Activated T-cell treated with anti-CD3 and anti-CD28 coated beads for 48 hours (primary cell): ENCODE measurements at places on chromosomes 11 and 22.

GRCh38 chr11:121886996-121887395 lies 229.0 kb downstream of the BLID start:
- DNase-seq = no peak

DNA sequence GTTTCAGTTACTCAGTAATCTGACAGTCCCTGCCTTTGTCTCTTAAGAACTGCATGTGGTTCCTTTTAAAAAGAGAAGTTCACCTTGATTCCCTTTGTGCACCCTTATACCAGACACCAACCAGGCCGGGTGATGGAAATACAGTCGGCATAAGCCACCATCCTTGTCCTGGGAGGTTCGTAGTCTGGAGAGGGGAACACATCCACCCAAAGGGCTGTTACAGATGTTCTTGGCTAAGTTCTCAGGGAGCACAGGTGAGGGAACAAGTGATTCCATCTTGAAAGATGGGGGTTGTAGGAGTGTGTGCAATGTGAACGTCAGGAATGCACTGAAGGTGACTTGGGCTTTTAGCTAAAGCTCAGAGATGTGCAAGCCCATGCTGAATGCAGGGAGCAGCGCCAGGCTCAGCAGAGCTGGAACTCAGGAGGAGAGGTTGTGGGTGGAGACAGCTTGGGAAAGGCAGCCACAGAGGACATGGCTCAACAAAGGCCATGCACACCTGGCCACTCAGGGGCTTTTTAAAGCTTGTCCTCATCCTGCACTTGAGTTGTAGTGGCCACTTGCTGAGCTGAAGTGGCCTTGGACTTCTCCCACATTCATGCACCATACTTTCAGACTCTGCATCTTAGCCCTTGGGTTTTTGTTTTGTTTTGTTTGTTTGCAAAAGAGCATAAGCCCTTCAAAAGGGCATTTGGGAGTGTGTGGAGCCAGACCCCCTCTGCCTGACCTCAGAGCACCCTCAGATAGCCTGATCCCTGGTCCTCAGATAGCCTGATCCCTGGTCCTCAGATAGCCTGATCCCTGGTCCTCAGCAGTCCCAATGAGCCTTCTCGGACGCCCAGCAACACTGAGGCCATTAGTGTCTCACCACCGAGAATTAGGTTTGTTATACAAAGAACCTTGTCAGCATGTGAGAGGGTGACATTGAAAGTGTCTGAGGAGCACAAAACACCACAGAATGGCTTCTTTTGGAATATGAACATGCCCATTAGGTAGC lies 12.7 kb upstream of the TMA7B start:
- no peak for DNase-seq

- DNase-seq = no peak
These were observed 583.7 kb downstream of the NTM start for GRCh38 chr11:131954146-131954545.

DNA sequence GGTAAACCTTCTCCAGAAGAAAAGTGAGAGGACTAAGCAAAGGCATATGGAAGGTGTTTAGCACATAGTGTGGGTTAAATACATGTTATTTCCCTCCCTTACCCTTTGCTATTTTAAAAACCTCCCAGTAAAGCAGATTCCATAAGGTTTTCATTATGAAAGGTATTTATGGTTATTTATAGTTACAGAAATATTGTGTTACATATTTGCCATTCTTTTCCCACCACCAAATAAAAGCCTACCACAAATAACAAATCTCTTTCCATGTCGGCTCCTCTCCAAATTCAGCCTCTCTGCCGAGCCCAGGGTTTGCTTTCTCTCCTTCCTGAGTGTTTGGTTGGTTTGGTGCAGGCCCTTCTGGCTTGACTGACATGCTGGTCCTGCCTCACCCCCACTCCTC lies 64.4 kb downstream of the INSC start:
- no peak for DNase-seq

GRCh38 chr11:69005631-69006368 lies 7.2 kb downstream of the MRGPRF start:
- DNase-seq = no peak

- no peak for DNase-seq
These were observed 60.4 kb downstream of the BCL2L13 start for GRCh38 chr22:17698948-17699347.

DNA sequence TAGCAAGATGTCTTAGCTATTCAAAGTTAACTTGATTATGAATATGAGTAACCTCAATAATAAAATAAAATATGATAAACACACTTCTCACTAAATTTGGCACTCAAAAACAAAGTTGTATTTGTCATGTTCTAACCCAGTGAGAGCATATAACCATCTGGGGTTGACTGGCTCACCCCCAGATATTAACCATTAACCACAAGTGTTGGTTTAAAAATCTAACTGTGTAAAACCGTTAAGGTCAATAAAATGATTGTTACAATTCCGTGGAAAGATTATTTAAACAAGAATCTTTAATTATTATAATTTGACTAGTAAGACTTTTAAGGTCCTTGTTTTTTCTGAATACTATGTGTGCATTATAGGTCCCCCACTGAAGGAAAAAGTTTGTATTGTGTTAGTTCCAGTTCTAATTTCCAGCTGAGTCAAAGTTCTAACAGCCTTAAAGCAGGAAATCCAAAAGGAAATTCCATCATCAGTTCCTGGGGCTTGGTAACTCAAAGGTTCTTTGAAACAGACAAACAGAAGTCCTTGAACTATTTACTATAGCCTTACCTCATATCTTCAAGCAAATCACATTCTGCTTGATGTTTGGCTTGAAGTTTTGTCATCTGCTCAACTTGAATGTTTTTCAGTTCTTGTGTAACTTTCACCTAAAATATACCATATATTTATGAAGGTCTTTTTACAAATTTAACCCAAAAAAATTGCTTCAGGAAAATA lies 2.5 kb downstream of the FCHSD2 start:
- no peak for DNase-seq

GRCh38 chr11:118435290-118435892 lies 901 bp upstream of the KMT2A start:
- peak; percentile 61 for DNase-seq

- DNase-seq = no peak
These were observed 113.6 kb downstream of the BARX2 start for GRCh38 chr11:129489249-129489648.

- no peak for DNase-seq
These were observed 123.0 kb downstream of the TRIM44 start for GRCh38 chr11:35785287-35786167.

GRCh38 chr11:68978931-68979594 lies 1.7 kb downstream of the MRGPRD start:
- DNase-seq = no peak

GRCh38 chr11:108117746-108118371 lies 3.5 kb upstream of the ACAT1 start:
- DNase-seq = no peak

GRCh38 chr11:115653076-115653475 lies 148.9 kb upstream of the CADM1 start:
- DNase-seq = no peak

GRCh38 chr22:21887841-21888240 lies 20.4 kb upstream of the MAPK1 start:
- DNase-seq = no peak

GRCh38 chr11:45473341-45473895 lies 187.3 kb upstream of the SYT13 start:
- DNase-seq = no peak

- no peak for DNase-seq
These were observed 122.7 kb downstream of the DBX1 start for GRCh38 chr11:20037396-20038153.

DNA sequence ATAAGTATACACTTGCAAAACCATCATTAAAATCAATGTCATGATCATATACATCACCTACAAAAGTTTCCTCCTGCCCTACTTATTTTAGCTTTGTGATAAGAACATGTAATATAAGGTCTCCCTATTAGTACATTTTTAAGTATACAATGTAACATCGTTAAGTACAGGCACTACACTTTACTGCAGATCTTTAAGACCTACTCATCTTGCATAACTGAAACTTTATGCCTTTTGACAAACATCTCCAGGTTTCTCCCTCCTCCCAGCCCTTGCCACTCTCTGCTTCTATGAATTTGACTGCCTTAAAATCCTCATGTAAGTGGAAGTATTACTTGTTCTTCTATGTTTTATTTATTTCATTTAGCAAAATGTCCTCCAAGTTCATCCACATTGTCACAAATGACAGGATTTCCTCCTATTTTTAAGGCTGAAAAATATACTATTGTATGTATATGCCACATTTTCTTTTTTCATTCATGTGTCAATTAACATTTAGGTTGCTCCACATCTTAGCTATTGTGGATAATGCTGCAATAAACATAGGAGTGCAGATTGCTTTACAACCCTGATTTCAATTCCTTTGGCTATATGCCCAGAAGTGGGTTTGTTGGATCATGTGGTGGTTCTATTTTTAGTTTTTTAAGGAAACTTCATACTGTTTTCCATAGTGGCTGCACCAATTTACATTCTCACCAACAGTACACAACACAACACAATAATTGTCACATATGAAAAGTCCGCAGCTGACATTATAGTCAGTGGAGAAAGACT lies 471.1 kb upstream of the ANO3 start:
- DNase-seq = no peak

DNA sequence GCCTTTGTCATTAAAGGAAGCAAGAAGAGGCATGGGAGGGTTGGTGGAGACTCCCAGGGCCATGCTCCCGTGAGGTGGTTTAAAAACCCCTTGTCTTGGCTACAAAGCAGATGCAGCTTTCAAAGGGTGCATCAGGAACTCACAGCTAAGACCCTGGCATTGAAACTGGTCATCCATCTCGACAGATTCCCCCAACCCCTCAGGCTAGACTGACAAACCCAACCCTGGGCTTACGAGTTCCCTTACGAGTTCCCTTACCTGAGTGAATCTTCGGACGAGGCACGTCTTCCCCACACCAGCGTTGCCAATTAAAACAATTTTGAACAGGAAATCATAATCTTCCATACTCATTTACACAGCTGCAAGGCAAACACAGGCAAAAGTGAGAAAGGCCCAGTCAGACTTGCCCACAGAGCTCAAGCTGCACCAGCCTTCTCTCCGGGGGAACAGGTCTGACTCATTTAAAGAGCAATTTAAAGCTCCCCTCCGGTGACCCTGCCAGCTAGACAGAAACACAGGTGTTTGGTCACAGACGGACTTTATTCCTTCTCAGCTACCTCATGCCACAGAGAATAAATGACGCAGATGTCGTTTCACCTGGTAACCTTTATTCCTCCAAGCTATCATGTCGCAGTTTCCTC lies 74.6 kb downstream of the RAB30 start:
- peak; percentile 22 for DNase-seq

DNA sequence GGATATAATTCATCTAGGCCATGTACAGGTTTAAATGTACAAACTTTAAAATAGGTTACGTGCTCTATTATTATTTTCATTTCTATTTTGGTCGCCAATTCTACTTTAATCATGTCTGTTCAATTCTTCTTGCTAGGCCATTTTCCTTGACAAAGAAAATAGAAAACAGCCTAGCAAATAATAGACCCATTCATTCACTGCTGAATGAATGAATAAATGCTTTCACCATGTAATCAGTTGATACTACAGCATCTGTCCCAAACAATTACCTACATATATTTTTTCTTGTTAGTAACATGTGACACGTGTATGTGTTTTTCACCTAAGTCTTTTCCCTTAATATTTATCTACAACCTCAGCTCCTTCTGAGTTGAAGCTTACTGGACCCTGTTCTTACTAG lies 27.5 kb downstream of the SNX19 start:
- no peak for DNase-seq

- DNase-seq = peak; percentile 88
These were observed at the start of gene RTCB for GRCh38 chr22:32411829-32412592. Gene RTCB (minus strand): TSS chr22:32412247. CDS start chr22:32412156, 91 bp downstream.

- DNase-seq = no peak
These were observed 17.7 kb upstream of the TMPRSS5 start for GRCh38 chr11:113723787-113724186.

- no peak for DNase-seq
These were observed 1382.4 kb downstream of the BRD1 start for GRCh38 chr22:48445113-48445827.
